ENCODE measurements at places on chromosomes 1 and 21.

GRCh38 chr21:34004974-34005373 lies 68.4 kb upstream of the MRPS6 start:
- H3K27ac ChIP-seq: no peak overlapping the region
- H3K27me3 ChIP-seq: no peaks in the 10 kb centered on the region
- H3K4me3 ChIP-seq: no peak overlapping the region
- H3K36me3 ChIP-seq: peaks cover 17% of the 10 kb centered on the region

- peaks cover 62% of the 10 kb centered on the region for H3K4me1 ChIP-seq
- H3K36me3 ChIP-seq: peaks cover 46% of the 10 kb centered on the region
- peak overlapping the region; percentile 93 for H3K27ac ChIP-seq
- DNase-seq: no peak
- no peaks in the 10 kb centered on the region for H3K27me3 ChIP-seq
Observed at GRCh38 chr1:32266921-32267591, 16.0 kb downstream of the LCK start.

- H3K4me1 ChIP-seq: no peaks in the 10 kb centered on the region
- no peak for DNase-seq
- H3K4me3 ChIP-seq: no peak overlapping the region
- H3K27me3 ChIP-seq: no peaks in the 10 kb centered on the region
- H3K36me3 ChIP-seq: no peaks in the 10 kb centered on the region
Observed at GRCh38 chr21:29465546-29465945, 166.8 kb downstream of the BACH1 start.

GRCh38 chr1:13725714-13726175 lies 25.8 kb downstream of the PRDM2 start:
- no peak overlapping the region for H3K4me3 ChIP-seq
- no peaks in the 10 kb centered on the region for H3K27me3 ChIP-seq
- peaks cover 35% of the 10 kb centered on the region for H3K4me1 ChIP-seq

DNA sequence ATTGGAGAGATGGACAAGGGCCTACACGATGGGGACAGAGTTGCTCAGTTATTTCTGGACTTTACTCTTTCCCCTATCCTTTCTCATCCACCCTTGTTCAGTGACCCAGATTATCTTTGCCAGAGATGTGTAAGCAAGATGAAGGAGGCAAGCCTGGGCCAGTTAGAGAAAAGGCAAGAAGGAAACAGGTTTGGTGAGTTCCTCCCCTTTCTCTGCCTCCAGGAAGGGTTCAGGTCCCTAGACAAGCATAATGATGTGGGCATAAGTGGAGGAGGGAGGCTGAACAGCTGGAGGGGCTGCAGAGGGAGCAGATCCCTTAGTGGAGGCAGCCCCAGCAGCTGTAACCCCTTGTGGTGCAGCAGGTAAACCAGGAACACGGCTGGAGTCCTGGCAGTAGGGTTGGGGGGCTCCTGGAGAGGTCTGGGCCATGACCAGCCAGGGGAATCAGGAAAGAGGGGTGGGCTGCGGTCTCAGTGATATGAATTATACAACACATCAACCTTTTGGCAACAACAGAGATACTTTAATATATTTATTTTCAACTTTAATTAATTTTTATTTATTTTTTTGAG lies 9.2 kb upstream of the CDC42 start:
- H3K27me3 ChIP-seq: no peaks in the 10 kb centered on the region
- no peak for DNase-seq
- peak overlapping the region; percentile 16 for H3K27ac ChIP-seq
- peaks cover 6% of the 10 kb centered on the region for H3K36me3 ChIP-seq
- H3K4me3 ChIP-seq: no peak overlapping the region
- H3K4me1 ChIP-seq: peaks cover 53% of the 10 kb centered on the region

DNA sequence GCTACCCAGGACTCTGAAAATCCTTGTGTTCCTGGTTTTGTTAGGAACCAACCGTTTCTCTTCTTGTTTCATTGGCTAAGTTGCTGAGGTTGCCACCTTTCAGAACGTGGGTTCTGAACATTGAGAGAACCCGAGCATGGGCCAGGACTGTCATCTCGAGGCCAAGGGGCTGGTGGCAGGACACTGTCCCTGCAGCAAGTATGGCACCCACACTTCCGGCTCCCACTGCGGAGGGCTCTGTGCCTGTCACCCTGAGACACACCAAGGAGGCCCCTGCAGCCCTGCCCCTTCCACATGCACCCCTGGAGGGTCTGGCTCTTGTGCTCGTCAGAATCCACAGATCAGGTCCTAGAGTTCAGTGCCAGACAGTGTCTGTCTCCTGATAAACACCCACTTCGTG lies 39.1 kb upstream of the LRRC3 start:
- peaks cover 6% of the 10 kb centered on the region for H3K27me3 ChIP-seq
- H3K36me3 ChIP-seq: peaks cover 22% of the 10 kb centered on the region
- no peaks in the 10 kb centered on the region for H3K4me1 ChIP-seq

DNA sequence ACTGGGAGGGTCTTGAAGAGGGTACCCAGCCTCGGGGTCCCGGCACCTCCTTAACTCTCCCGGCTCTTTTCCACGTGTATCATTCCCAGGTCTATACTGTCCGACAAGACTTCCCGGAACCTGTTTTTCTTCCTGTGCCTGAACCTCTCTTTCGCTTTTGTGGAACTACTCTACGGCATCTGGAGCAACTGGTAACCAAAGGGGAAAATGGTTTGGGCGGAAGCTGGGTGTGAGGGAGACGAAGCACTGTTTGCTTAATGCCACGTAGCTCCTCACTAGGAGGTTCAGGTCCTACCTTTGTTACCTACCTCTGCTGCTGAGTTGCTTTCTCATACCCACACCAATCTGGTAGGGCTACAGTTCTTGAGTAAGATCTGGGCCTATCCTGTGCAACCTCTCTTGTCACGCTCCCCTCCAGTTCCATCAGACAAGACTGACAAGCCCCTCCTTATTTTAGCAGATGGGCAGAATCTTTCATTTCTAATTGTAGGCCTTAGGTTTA lies 642 bp downstream of the SLC30A7 start:
- H3K4me1 ChIP-seq: peaks cover 52% of the 10 kb centered on the region
- DNase-seq: peak; percentile 66
- H3K27me3 ChIP-seq: no peaks in the 10 kb centered on the region

DNA sequence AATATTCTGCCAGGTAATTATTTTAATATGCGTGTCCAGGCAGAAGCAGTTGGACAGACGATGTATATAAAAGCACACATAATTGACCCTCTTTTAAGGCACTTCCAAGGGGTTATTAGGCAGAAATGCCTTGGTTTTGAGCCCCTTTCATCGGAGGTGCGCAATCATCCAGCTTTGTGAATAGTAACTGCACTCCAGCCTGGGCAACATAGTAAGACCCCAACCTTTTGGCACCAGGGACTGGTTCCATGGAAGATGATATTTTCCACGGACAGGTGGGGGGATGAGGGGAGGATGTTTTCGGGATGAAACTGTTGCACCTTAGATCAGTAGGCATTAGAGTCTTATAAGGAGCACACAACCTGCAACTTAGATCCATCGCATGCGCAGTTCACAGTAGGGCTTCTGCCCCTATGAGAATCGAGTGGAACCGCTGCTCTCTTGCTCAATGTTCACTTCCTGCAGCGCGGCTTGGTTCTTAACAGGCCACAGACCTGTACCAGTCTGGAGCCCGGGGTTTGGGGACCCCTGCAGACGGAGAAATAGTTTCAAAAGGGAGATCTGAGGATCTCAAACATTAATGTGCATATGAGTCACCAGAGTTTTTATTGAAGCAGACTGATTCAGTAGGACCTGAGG lies 1.8 kb upstream of the MCOLN2 start:
- peaks cover 20% of the 10 kb centered on the region for H3K36me3 ChIP-seq
- peak; percentile 65 for DNase-seq
- H3K27ac ChIP-seq: peak overlapping the region; percentile 51
- peak overlapping the region; percentile 79 for H3K4me3 ChIP-seq
- H3K4me1 ChIP-seq: peaks cover 37% of the 10 kb centered on the region

DNA sequence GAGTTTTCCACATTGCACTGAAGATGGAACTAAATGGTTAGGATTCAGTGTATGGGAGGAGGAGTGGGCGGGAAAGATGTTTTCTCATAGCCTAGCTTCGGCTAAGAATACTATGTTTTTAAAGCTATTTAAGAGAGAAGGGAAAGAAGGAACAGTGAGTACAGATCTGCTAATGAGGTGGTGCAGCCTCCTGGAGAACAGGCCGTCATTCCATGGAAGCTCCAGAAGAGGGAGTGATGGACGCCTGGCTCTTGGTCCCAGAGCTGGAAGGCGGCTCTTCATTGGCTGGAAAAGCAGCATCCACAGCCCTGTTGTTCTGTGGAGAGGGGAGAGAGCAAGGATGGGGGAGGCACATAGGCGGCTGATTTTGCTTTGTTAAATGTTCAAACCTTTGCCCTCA lies 6.9 kb downstream of the CAMK1G start:
- no peak for DNase-seq
- no peaks in the 10 kb centered on the region for H3K4me1 ChIP-seq
- H3K27me3 ChIP-seq: peaks cover 36% of the 10 kb centered on the region

- H3K4me1 ChIP-seq: no peaks in the 10 kb centered on the region
- no peaks in the 10 kb centered on the region for H3K27me3 ChIP-seq
- H3K27ac ChIP-seq: no peak overlapping the region
- H3K4me3 ChIP-seq: no peak overlapping the region
- DNase-seq: no peak
Observed at GRCh38 chr1:2336499-2336898, 54.9 kb downstream of the MORN1 start.

DNA sequence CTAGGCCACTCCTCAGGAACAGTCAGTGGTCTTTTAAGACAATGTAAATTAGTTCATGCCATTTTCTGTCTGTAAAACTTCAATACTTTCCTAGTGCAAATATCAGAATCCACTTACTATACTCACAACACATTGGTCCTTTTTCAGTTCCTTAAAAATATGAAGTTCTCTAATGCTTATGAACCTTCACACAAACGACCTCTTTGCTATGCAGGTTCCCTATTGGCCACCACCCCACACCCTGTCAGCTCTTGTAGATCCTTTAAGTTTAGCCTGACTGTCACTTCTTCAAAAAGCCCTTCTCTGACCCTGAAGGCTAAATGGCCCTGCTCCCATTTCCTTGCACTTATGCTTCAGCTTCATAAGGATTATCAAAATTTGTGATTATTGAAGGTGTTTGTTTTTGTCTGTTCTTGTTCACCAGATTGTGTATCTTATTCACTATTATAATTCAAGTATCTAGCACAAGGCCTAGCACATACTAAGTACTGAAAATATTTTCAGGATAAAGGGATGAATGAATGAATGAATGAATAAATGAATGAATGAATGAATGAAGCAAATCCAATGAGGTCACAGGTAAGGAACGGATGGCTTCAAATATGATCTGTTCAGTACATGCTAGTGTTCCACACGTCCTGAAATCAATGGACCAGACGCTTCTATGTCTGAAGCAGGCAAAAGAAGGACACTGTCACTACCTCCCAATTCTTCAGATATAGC lies 373.9 kb downstream of the VAV3 start:
- H3K4me1 ChIP-seq: peaks cover 13% of the 10 kb centered on the region
- H3K36me3 ChIP-seq: no peaks in the 10 kb centered on the region
- no peak overlapping the region for H3K4me3 ChIP-seq
- no peak overlapping the region for H3K27ac ChIP-seq
- H3K27me3 ChIP-seq: no peaks in the 10 kb centered on the region

DNA sequence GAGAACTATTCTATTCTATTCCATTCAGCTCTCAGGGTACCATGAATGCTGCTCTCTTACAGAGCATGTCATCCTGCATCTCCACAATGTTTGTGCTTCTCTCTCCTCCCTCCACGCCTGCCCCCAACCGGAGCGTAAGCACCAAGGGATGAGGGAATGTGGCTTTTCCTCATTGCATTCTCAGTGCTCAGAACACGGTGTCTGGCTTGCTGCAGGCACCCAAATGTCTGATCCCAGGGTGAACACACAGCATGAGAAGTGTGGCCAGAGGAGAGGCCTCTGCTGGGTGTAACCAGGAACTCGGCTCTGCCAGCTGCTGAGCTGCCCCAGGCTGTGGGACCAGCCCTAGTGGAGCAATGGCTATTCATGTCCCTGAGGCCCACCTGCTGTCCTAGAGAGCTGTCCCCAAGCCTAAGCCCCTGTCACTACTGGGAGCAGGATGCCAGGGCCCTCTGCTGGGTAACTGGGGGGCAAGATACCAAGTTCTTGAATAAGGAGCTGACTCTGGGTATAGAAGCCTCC lies 38.3 kb downstream of the OLFML2B start:
- no peaks in the 10 kb centered on the region for H3K36me3 ChIP-seq
- H3K4me3 ChIP-seq: no peak overlapping the region
- H3K4me1 ChIP-seq: no peaks in the 10 kb centered on the region
- H3K27ac ChIP-seq: no peak overlapping the region
- DNase-seq: no peak

DNA sequence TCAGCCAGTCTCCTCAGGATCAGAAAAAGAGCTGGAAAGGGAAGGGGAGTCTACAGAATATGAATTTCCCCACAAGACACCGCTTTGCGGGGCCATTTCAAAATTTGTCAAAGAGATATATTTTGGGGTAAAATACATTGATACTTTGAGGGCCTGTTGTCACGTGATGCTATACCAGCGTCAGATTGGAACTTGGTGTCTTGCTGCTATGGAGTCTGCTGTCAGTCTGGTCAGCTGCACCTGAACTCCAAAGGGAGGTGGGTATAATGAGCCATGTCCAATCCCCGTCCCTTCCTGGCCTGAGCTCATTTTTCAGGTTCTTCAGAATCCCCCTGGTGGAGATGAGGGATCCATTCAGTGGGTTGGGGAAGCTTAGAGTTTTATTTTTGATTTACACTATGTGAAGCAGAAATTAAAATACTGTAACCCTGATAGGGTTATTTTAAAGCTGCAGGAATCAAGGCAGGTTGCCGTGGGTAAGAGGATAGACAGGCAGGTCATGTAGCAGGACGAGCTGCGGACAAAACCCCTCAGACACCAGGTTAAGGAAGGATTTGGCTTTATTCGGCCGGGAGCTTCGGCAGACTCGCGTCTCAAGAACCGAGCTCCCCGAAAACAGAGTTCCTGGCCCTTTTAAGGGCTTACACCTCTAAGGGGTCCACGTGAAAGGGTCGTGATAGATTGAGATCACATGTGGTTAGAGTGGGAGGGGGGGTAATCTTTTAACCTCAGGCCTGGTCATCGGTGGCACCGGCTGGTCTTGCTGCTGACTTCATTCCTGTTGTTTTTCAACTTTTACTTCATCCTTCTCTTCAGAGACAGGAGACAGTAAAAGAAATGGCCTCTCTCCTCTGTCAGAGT lies 2.2 kb upstream of the POFUT2 start:
- peaks cover 11% of the 10 kb centered on the region for H3K36me3 ChIP-seq
- peak; percentile 14 for DNase-seq
- H3K4me1 ChIP-seq: peaks cover 44% of the 10 kb centered on the region

GRCh38 chr1:156118177-156118868 lies 3.8 kb downstream of the LMNA start:
- H3K4me3 ChIP-seq: peak overlapping the region; percentile 52
- H3K27me3 ChIP-seq: peaks cover 7% of the 10 kb centered on the region
- H3K27ac ChIP-seq: peak overlapping the region; percentile 67
- H3K4me1 ChIP-seq: peaks cover 71% of the 10 kb centered on the region

- no peaks in the 10 kb centered on the region for H3K4me1 ChIP-seq
- H3K27me3 ChIP-seq: no peaks in the 10 kb centered on the region
- no peak for DNase-seq
- no peak overlapping the region for H3K4me3 ChIP-seq
- no peak overlapping the region for H3K27ac ChIP-seq
Observed at GRCh38 chr1:197787056-197787455, 11.8 kb upstream of the DENND1B start.

- no peaks in the 10 kb centered on the region for H3K36me3 ChIP-seq
- DNase-seq: no peak
- peak overlapping the region; percentile 3 for H3K4me3 ChIP-seq
- H3K27me3 ChIP-seq: peaks cover 37% of the 10 kb centered on the region
Observed at GRCh38 chr1:44408212-44408582, 3.1 kb downstream of the RNF220 start.
